ENCODE measurements at places on chromosomes 7 and 10. TPM values are rescaled to one million over a fixed set of nuclear protein-coding genes. Genes with fewer than 3 reads are reported as not detected.

The ZDHHC6 gene
- total RNA-seq, result 61.2 TPM

The TDRD1 gene
- 0.41 TPM for total RNA-seq

The STOX1 gene
- total RNA-seq, result 0.33 TPM

The OR2A42 gene
- not detected for total RNA-seq

The SH2D4B gene
- 0.17 TPM for total RNA-seq

The RBM20 gene
- total RNA-seq, result not detected

The TIMM23 gene
- total RNA-seq, result 25.0 TPM

The IQUB gene
- 0.14 TPM for total RNA-seq

The TSPAN12 gene
- total RNA-seq, result not detected

DNA sequence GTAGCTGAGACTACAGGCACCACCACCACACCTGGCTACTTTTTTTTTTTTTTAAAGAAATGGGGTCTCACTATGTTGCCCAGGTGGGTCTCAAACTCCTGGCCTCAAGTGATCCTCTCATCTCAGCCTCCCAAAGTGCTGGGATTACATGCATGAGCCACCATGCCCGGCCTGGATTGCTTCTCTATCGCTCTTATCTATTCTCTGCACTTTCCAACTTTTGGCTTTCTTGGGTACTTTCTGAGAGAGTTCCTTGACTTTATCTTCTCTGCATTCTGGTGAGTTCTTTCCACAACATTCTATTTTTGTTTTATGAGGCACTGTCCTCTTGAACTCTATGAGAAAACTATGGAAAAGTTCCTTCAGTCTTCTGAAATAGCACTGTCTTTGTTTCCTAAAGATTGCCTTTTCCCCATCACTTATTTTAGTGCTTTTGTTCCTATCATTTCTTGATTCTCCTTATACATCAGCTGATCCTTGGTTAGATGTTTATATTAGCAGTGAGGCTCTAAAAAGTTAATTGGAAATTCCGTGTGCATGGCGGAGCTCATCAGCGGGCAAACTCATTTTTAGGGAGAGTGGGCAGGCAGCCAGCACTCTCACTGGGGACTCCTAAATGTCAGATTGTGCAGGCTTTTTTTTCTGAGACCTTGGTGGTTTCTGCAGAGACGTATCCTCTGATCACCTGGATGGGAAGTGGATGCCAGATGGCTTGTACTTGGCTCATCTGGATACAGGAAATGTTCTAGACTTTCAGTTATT is 43.9 kb downstream of the HIP1 start:
- no peak for DNase-seq

GRCh38 chr10:31927565-31927883 is 1.1 kb downstream of the ARHGAP12 start:
- DNase-seq, result no peak

DNA sequence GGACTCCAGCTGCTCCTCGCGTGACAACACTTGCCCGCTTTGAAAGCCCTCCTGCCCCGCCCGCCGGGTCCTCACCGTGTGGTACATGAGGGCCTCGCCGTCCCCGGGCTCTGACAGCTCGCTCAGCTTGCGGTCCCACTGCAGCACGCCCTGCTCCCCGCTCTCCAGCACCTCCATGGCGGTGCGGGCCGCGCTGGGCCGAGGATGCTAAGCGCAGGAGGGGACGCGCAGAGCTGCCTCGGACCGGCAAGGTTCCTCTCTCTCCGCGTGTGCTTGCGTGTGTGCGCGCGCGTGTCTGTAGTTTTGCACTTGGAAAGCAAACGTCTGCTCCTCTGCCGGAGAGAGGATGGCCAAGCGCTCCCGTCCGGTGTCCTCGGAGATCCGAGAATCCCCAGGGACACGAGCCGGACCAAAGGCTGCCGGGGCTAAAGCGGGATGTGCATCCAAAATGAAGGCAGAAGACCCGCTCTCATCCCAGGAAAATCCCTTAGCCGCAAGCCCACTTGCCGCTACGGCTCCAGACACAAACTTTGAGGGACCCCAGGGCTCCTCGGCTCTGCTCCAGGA is at the start of gene CREB3L2:
Gene CREB3L2 (minus strand): TSS at position 558 of the 567 bp plus-strand sequence. CDS start 381 bp downstream, at position 177.
- peak; percentile 81 for DNase-seq

DNA sequence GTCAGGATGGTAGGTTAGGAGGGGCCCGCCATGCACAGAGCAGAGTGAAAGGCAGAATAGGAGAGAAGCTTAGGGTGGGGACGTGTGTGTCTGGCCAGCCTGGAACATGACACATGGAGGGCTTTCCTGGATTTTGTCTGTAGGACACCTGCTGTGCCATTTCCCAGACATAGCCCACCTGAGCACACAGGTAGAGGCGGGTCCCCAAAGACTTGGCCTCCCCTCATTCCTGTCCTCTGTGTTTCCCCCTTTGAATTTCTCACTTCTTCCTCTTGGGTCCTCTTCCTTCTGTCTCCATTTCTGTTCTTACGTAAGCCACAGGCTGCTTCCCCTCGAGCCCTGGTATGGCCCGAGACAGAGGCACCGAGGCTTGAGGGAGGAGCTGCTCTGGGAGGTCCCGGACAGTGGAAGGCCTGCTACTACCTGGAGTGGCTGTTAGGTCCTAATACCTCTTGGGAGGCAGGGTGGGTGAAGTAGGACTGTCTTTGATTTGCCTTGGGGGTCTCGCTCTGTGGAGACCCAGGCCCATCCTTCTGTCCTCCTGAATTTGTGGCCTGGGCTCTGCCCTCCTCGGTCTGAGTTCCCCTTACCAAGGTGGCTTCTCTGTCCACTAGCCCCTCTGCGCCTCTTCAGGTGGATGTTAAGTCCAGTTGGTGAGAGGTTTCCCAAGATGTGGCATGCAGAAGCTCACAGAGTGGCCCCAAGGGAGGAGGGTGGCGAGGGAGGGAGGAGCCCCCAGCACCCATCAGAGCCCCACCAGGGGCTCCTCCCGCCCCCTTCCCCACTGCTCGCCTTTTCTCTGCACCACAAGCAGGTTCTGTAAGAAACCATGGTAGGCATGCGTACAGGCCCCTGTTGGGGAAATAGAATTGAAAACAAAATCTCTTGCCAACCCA is 5.5 kb downstream of the ZNF775 start:
- no peak for DNase-seq

DNA sequence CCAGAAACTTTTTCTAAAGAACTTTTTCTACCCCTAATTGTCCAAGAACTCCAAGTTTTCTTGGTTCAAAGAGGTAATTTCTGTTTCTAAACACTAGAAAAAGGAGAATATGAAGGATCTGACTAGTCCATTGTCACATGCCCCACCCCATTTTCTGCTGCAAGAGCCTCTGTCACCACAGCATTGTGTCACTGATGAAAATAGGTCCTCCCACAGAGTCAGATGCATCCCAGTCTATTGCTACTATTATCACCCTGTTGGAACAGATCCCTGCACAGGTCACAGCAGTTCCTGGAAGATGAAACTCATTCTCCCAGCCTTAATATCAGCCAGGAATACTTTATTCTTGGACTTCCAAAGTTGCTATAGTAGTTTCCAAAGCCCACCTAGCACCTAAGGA is 7.5 kb upstream of the CFTR start:
- no peak for DNase-seq

DNA sequence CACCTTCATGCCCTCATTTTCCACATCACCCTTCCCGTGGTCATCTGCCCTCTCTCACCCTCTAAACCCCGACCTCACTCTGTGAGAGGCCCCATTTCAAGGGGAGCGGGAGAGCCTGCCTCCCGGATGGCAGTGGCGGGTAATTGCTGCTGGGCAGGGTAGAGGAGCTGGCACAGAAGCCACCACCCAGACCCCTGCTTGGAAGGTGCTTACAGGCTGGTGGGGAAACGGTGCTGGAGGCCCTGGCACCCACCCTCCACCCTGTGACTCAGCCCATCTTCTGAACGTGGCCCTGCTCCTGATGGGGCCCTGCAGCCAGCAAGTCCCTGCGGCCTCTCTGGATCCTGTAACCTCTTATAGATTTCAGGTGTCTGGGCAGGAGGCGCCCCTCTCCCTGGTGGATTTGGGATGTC is 10.6 kb upstream of the PWWP2B start:
- DNase-seq, result no peak

GRCh38 chr10:32629910-32630309 is 184.0 kb downstream of the CCDC7 start:
- DNase-seq, result no peak

DNA sequence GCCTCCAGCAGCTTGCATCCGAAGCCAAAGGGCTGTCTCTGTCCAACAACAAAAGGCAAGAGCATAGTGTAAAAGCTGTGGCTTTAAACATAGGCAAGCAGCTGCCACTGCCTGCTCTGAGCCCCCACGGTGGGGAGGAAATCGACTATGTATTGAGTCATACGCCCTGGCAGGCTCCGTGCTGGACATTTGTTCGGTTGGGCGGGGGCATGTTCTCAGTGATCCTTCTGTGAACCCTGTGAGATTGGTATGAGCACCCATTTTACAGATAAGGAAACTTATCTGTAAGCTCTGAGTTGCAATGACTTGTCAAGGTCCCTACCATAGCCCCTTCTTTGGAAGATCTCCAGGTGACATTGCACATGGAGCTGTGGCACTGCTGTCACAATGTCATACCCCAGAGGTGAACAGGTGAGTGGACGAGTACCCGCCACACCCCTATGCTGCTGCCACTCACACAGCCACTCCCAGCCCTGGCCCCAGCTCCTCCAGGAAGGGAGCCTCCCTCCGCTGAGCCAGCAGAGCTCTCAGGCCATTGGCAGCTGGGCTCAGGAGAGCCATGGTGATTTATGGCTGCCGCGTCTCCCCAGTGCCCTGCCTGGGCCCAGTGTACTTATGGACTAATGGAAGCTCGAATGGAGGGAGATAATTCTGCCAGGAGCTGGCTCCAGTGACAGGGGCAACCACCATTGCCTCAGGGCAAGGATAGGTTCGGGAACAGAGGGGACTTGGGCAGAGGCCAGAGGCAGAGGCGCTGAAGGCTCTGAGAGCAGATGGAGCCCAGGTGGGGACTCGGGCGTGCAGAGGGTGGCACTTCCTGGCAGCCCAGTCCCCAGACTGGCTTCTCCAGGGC is 43.7 kb downstream of the UNC5B start:
- no peak for DNase-seq

DNA sequence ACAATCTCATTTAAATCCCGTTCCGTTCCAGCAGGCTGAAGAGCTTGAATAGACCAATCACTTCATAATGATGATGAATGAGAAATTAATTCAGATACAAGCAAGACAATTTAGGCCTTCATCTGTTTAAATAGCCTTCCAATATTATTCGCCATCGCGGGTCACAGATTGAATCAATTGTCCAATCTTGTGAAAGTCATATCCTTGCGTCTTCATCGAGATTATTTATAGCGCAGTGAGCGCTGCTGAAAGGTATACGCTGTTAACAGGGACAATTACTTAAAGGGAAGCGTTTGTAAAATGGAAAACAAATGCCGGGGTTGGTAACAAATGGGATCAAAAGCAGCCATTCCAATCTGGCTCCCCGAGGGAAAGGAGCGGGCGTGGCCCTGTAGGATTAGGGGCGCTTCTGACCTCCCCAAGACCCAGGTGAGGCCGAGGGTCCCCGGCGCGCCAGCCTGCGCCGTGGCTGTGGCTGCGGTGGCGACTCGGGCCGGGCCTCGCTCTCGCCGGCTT is 8.6 kb downstream of the EVX1 start:
- no peak for DNase-seq

- no peak for DNase-seq
These were observed 44.1 kb upstream of the CDK6 start for GRCh38 chr7:92880212-92881090.

- DNase-seq, result no peak
These were observed at the start of gene SEMA3C for GRCh38 chr7:80918909-80919721. SEMA3C (minus strand) TSS chr7:80919051; CDS start chr7:80916781, 2,270 bp downstream.
